Ascending aorta (tissue), 2 donors: ENCODE measurements at places on chromosomes 6 and 20.

- DNase-seq: no peak
These were observed 23.9 kb downstream of the CD83 start for GRCh38 chr6:14141351-14142062.

DNA sequence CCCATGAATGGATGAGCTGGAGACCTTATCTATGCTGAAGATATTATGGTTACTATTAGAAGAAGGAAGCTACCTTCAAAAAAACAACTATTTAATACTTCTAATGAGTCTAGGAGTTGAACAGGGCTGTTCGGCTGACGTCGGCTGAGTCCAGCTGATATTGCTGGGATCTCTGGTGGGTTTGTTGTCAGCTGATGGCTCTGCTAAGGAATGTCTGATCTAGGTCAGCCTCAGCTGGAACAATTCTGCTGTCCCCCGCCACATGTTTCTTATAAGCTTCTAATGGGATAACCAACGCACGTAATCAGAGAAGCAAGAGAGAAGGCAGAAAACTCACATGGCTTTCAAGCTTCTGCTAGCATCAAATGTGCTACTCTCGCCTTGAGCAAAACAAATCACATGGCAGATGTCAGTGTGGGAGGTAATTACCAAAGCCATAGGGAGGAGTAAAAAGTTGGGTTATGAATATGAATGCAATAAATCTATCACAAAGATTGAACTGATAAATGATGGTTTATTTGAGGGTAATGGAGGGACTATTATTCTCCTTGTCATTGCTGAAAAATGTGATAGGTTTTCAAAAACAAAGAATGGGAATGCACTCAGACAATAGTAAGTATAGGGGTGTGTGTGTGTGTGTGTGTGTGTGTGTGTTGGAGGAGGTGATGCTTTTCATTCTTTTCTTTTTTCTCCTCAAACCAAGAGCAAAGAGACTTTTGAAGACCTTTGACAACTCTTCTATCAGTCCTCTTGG lies 71.5 kb downstream of the BTBD3 start:
- DNase-seq: no peak

- no peak for DNase-seq
These were observed 25.9 kb downstream of the MRS2 start for GRCh38 chr6:24428615-24429014.

DNA sequence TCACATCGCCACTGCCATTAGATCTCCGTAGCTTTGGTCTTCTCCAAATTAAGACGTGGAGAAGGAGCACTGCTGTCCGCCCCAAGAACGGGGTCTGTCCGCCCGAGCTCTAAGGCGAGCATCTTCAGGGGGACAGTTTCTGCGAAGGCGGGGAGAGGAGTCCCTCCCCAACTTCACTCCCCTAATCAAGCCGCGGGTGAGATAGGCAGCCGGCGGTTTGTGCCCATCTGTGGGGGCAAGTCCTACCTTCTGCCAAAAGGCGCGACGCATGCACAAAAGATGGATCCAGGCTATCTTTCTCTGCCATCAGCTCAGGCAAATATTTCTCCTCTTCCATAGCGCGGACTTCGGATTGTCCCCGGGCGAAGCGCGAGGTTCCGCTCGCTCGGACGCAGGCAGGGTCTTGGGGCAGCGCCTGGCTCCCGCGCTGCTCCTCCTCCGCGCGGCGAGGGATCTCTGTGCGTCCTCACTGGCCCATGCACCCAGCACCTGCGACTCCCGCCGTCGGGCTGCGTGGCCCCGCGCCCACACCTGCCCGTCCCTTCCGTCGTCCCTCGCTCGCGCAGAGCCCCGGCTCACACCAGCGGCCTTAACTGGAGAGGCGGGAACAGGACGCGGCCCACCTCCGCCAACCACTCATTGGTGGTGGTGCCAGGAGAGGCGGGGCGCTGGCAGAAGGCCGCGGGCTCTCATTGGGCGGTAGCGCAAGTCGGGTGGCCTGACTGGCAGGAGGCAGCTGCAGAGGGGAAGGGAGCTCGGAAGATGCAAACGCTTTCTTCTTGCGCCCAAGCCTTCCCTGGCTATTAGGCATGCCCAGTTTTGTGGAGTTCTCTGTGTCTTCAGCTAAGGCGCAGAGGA lies at the start of gene KHDRBS2:
KHDRBS2 (minus strand) TSS at position 614 of the 858 bp plus-strand sequence.
- DNase-seq: peak; percentile 28

DNA sequence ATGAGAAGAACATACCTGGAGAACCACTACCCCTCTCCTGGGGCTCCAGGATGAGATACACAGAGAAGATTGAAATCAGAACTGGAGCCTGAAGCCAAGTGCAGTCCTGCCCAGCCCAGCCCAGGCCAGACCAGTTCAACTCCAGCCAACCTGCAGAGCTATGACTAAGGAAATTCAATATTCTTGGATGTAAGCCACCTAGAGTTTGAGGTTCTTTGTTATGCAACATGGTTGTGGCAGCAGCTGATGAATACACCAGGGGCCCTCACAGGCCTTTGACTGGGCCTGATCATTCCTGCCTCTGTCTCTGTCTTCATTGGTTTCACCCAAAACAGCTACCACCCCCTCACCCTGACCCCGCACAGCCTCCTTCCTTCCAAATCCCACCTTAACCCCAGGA lies 167.8 kb downstream of the LRFN2 start:
- DNase-seq: no peak

DNA sequence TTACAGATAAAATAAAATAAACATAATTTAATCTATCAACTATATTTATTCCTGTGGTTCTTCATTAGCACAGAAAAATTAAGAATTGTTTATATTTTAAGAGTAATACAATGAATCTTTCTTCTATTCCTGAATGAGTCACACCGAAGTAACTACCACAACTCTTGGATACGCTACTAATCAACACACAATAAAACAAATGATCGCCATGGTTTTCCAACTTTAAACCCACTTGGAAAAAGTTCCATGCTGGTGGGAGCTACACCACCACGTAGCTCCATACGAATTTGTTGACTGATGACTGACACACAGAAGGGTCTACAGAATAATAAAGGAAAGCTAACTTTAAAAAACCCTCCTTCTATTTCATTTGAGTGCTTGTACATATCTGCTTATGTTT lies 135.8 kb upstream of the NEDD9 start:
- DNase-seq: no peak

- DNase-seq: no peak
These were observed 115.2 kb upstream of the HMGCLL1 start for GRCh38 chr6:55694148-55694547.

GRCh38 chr6:25017932-25018567 lies 82.3 kb upstream of the RIPOR2 start:
- DNase-seq: peak; percentile 75

DNA sequence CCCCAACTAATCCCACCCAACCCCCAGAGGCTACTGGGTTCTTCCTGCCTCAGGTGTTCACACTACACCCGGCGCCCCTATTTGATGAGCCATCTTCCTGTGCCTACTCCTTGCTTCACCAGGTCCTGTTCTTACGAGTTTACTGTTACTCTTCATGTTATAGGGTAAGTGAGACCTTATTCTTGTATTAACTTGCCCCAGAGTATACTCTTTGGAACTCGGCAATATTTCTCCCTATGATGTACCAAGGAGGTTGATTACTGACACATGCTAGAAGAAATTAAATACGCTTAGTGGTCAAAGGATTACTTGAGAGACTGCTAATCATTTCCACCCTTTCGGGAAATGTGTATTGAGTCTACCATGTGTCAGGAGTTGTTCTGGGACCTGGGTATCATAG lies 8.9 kb downstream of the RING1 start:
- DNase-seq: no peak

DNA sequence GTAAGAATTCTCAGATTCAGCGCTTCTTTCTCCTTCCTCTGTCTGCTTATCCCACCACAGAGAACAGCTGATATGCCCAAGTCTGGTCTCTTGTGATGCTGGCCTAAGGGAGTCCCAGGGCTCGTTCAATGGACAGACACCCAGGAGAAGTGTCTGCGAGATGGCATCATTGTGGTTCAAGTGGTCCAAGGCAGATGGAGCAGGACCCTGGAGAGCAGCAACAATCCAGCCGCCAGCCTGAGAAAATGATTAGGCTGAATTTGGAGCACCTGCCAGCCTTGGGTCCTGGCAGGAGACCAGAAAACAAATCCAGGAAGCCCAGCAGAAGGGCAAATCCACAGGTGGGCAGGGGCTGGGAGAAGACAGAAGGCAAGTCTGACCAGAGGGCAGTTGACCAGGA lies 145.8 kb downstream of the PTPRT start:
- no peak for DNase-seq
